ENCODE measurements at places on chromosomes 6 and 20.

DNA sequence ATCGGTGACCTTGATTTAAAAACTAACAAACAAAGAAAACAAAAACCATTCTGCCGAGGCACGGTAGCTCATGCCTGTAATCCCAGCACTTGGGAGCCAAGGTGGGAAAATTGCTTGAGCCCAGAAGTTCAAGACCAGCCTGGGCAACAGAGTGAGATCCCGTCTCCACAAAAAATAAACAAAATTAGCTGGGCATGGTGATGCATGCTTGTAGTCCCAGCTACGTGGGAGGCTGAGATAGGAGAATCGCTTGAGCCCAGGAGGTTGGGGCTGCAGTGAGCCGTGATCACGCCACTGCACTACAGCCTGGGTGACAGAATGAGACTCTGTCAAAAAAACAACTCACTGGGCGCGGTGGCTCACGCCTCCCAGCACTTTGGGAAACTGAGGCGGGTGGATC is 48.2 kb upstream of the TFAP2A start:
- no peak for DNase-seq

- DNase-seq = no peak
Measured at GRCh38 chr6:16632101-16632500, 129.2 kb downstream of the ATXN1 start.

GRCh38 chr6:27154696-27155095 is 92.8 kb upstream of the PRSS16 start:
- no peak for DNase-seq

- peak; percentile 44 for DNase-seq
Measured at GRCh38 chr6:4936681-4937041, 67.2 kb downstream of the RPP40 start.

- DNase-seq = no peak
Measured at GRCh38 chr20:23132930-23133559, 46.9 kb upstream of the CD93 start.

DNA sequence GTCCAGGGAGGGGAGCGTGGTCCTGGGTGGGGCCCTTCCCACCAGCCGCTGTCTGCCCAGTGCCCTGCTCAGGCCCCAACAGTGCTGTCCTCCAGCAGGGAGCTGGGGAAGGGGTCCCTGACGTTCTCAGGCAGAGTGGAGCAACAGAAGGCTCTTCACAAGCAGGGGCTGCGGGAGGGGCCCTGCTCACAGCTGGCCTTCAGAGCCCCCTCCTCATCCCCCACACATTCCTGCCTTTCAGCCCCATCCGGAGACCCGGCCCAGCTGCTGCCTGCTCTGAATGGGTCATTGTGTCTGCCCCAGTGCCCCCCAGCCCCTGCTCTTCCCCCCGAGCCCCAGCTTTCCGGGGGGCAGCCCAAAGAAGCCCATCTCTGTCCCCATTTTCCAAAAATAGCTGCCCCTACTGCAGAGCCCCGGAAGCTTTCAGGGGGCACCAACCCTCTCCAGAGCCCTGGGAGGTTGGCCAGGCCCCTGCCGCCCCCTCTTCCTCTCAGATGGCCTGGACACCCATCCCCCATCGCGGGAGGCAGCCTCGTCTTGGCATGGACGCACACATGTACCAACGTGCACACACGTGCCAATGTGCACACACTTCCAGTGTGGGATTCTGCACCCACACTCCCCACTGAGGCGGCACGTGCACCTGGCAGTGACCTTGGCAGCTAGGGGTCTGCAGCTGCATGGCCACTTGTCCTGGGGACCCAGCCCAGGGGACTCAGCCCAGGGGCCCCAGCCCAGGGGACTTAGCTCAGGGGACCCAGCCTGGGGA is 3.7 kb downstream of the COL20A1 start:
- no peak for DNase-seq

GRCh38 chr20:38308047-38308438 is 4.1 kb downstream of the BPI start:
- DNase-seq = no peak

- peak; percentile 40 for DNase-seq
Measured at GRCh38 chr6:42315991-42316970, 98.6 kb upstream of the MRPS10 start.

GRCh38 chr20:1567392-1568162 is 10.1 kb upstream of the SIRPD start:
- no peak for DNase-seq

DNA sequence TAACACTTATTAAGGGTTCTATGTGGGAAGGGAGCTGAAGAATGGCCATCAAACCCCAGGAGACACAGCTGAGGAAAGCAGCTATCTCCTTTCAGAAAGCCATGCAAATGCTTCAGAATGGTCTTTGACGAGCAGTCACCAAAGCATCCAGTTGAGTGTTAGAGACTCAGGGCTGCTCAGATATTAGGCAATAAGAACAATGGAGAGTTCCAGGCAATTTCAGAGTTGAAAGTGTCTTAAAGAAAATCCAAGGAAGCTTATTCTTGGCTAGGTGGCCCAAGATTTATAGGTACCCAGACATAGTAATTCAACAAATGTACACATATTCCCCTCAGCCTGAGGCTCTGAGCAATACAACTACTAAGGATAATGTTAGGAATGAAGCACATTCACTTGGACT is 180.1 kb upstream of the SOX4 start:
- DNase-seq = no peak

GRCh38 chr6:69027861-69028260 is 392.8 kb downstream of the ADGRB3 start:
- DNase-seq = no peak

GRCh38 chr6:76840041-76840745 is 623.1 kb downstream of the HTR1B start:
- DNase-seq = no peak

GRCh38 chr20:35511814-35512420 is 17.5 kb downstream of the C20orf173 start:
- DNase-seq = no peak

DNA sequence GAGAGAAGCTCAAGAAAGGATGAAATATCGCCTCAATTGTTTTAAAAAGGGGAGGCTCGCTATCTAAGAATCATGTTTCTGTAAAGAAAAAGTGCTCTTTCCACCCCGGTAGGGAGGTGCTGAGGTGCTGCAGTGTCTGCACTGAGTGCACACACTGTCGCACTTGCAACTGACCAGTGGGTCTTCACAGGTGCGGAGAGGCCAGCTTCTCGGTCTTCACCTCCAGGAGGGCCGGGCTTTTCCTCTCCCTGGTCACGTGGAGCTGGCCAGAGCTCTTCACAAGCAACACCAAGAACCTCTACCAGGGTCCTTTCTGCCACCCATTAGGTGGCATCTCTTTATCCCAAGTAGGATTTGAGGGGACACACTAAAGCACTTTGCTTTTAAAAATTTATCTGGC is 27.8 kb upstream of the TCFL5 start:
- no peak for DNase-seq

DNA sequence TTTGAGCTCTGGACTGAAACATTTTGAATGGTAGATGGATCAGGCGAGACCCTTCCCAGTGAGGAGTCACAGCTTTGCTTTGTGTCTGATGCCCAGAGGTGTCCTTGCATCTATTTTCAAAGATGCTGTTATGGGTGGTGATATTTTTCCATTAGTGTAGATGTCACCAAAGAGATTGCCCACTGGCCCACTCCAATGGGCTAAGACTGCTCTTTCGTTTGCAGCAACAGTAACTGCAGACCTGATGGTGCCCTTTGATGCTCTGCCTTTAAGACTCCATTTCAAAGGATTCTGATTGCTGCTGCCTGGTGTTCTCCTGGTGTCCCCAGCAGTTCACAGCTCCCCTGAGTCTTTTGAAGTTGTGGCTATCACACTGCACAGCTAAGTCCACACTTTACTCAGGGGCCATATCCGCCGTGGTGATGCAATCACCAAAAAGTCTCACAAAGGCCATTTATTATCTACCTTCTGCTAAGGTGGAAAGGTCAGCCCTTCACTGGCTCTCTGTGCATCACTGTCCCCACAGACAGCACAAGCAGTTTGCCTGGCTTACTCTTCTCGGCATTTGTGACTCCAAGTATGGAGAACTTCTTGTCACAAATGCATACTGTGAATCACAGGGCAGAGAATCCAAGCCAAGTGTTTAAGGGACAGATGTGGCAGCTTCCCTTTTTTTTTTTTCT is 56.4 kb downstream of the NOX3 start:
- DNase-seq = no peak

DNA sequence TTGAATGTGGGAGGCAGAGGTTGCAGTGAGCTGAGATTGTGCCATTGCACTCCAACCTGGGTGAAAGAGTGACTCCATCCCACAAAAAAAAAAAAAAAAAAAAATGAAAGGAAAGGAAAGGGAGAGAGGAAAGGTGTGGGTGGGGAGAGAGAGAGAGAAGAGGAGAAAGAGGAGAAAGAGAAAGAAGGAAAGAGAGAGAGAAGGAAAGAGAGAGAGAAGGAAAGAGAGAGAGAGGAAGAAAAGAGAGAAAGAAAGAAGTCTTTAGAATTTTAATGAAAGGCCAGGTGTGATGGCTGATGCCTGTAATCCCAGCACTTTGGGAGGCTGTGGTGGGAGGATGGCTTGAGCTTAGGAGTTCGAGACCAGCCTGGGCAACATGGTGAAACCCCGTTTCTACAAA is 7.7 kb upstream of the BCAS4 start:
- no peak for DNase-seq

- DNase-seq = no peak
Measured at GRCh38 chr20:8862092-8862491, 206.8 kb upstream of the PLCB4 start.

- DNase-seq = no peak
Measured at GRCh38 chr6:166179704-166180103, 12.1 kb upstream of the TBXT start.

DNA sequence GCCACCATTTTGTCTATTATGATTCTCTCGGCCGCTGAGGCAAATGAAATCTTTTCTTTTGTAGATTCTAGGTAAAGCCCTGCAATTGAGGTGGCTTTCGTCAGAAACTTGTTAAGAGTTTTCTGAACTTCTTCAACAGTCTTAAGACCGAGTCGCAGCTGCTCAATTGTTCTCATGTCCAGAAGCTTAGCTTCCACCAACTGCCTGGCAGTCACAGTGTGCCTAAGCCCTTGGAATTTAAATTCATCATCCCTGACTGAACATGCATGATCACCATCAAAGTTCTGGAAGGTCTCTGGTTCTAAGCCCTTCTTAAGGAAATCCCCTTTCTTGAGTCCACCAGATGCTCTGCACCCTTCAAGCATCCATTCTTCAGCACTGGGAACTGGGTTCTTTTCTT is 25.7 kb downstream of the DST start:
- no peak for DNase-seq

DNA sequence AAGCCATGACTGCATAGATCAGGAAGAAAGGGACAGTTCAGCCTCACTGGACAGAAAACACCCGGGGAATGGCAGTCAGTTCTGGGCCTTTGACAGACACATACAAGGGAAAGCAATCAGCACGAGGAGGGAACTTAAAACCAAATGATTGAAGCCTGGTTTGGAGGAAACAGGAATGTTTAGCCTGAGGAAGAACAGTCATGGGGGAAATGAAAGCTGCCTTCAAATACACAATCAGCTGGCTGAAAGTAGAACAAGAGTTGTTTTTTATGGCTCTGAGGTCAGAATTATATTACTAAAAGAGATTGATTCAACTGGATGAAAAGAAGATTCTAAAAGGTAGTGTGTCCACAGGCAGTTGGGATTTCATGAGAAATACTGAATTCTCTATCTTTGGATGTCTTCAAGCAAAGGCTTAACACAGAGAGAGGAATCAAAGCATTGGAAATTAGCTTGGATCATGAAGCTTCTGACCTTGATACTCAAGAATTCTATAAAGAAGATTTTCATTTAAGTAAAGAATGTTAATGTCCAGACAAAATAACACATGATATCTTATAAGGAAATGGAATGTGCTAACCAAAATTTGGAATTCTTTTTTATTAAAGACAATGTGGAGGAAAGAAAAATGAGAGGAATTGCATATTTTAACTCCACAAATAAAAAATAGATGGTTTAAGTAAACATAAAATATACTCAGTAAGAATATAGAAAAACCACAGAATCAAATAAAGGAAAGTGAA is 216.6 kb downstream of the IBTK start:
- DNase-seq = no peak

All from uterus (tissue), 4 donors.